ENCODE measurements at places on chromosomes 6 and 20.

- no peak for DNase-seq
- H3K27me3 ChIP-seq = peaks cover 14% of the 10 kb centered on the region
- no peak overlapping the region for H3K4me3 ChIP-seq
- peaks cover 7% of the 10 kb centered on the region for H3K4me1 ChIP-seq
- no peak overlapping the region for H3K27ac ChIP-seq
Measured at GRCh38 chr20:58485393-58485792, 29.8 kb downstream of the APCDD1L start.

DNA sequence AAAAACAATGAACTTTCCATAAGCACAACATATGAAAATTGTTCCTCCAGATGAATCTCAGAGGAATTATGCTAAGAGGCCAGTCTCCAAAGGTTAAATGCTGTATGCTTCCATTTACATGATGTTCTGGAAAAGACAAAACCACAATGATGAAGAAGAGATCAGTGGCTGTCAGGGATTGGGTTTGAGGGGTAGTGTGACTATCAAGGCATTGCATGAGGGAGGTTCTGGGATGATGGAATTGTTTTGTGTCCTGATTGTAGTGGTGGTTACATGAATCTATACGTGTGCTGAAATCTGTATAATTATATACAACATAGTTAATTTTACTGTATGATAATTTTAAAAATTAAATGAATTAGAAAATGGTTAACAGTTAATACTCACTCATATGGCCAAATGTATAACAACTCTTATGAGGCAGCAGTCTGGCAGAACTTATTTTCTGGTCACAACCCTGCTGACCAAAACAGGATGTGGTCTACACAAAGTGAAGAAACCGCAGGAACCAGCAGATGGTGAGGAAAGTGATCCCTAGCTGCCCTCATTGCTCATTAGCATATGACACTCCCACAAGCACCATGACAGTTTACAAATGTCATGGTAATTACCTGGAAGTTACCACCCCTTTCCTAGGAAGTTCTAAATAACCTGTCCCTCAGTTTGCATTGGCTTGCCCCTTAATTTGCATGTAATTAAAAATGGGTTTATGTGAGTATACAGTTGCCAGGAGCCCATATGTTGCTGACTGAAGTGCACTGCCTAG, 31.9 kb downstream of the NSFL1C start:
- H3K4me3 ChIP-seq = peak overlapping the region; percentile 41
- H3K27me3 ChIP-seq = no peaks in the 10 kb centered on the region
- peak overlapping the region; percentile 19 for H3K27ac ChIP-seq
- no peaks in the 10 kb centered on the region for H3K36me3 ChIP-seq

DNA sequence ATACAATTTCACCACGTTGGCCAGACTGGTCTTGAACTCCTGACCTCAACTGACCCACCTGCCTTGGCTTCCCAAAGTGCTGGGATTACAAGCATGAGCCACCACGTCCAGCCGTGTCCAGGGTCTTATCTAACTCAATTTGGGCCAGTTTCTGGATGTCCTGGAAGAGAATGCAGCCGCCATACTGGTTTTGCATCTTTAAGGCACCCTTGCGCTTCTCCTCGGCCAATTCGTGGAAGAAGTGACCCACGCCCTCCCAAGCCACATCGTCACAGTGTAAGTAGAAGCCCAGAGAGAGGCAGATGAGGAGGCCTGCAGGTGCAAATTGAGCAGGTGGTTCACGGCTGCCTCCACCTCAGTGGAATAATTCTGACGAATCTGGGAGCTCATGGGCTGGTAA, 3.7 kb upstream of the ZNF335 start:
- H3K4me1 ChIP-seq = peaks cover 8% of the 10 kb centered on the region
- no peak for DNase-seq
- no peak overlapping the region for H3K27ac ChIP-seq
- H3K27me3 ChIP-seq = no peaks in the 10 kb centered on the region
- no peaks in the 10 kb centered on the region for H3K36me3 ChIP-seq

DNA sequence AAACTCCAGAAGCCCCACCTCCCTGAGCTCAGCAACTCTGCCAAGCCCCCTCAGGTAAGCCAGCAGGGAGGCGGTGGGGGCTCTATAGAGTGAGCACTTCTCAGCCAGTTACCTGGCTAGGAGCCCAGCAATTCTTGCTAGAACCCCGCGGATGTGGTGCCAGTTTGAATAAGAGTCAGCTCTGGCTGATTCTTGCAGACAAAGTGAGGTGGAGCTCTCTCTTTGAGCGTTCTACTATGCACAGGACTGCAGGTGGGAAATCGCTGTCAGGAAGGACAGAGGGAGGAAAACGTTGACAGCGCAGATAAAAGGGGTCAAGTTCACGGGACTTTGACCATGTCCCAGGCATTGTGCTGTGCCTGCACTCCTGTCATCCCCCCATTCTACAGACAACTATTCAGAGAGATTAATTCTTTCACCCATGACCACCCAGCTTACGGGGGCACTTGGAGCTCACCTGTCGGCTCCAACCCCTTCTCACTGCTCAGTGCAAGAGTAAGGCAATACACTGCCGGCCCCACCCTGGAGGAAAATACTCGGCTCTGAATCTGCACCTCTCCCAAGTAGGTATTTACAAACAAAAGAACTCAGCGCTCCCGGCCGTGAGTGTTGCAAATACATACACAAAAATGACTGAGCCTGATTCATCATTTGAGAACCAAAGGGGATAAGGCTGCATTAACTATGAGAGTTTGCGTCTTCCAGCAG, 92.9 kb downstream of the ANKRD60 start:
- no peaks in the 10 kb centered on the region for H3K36me3 ChIP-seq
- peaks cover 17% of the 10 kb centered on the region for H3K4me1 ChIP-seq
- no peak overlapping the region for H3K4me3 ChIP-seq
- DNase-seq = no peak

- no peak overlapping the region for H3K4me3 ChIP-seq
- DNase-seq = no peak
- H3K4me1 ChIP-seq = peaks cover 5% of the 10 kb centered on the region
- no peak overlapping the region for H3K27ac ChIP-seq
- H3K36me3 ChIP-seq = no peaks in the 10 kb centered on the region
- H3K27me3 ChIP-seq = peaks cover 30% of the 10 kb centered on the region
Measured at GRCh38 chr20:36313926-36314325, 7.8 kb downstream of the DLGAP4 start.

- H3K4me3 ChIP-seq = no peak overlapping the region
- no peaks in the 10 kb centered on the region for H3K36me3 ChIP-seq
- H3K4me1 ChIP-seq = no peaks in the 10 kb centered on the region
- H3K27me3 ChIP-seq = no peaks in the 10 kb centered on the region
Measured at GRCh38 chr6:23180504-23181293, 611.3 kb downstream of the HDGFL1 start.

DNA sequence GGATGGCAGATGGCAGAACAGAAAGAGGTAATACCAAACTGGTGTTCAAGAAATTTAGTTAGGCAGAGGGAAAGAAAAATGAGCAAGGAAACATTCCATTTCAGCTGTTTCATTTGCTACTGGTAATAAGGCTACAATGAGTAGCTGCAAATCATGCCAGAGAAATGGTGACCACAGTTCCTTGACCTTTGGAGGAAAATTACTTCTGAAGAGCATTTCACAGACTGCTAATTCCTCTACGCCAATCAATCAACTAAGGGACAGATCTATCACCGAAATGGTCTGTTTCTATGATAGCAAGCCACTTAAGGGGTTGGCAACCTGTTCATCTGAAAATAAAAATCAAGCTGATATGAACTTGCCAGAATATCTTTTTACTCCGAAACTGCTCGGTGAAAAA, 119.5 kb downstream of the PTPRK start:
- peaks cover 9% of the 10 kb centered on the region for H3K36me3 ChIP-seq
- no peak overlapping the region for H3K4me3 ChIP-seq
- H3K27ac ChIP-seq = no peak overlapping the region

- H3K36me3 ChIP-seq = no peaks in the 10 kb centered on the region
- DNase-seq = no peak
- H3K4me1 ChIP-seq = peaks cover 7% of the 10 kb centered on the region
- peaks cover 8% of the 10 kb centered on the region for H3K27me3 ChIP-seq
- H3K27ac ChIP-seq = no peak overlapping the region
Measured at GRCh38 chr20:35991142-35991771, 22.9 kb downstream of the CNBD2 start.

- DNase-seq = no peak
- H3K36me3 ChIP-seq = peaks cover 13% of the 10 kb centered on the region
- H3K27ac ChIP-seq = peak overlapping the region; percentile 75
- peaks cover 32% of the 10 kb centered on the region for H3K4me1 ChIP-seq
- H3K27me3 ChIP-seq = no peaks in the 10 kb centered on the region
Measured at GRCh38 chr6:127765949-127766348, 134.9 kb downstream of the THEMIS start.

GRCh38 chr6:35942355-35942754, 21.5 kb upstream of the SRPK1 start:
- no peak overlapping the region for H3K27ac ChIP-seq
- H3K4me3 ChIP-seq = no peak overlapping the region
- H3K27me3 ChIP-seq = peaks cover 18% of the 10 kb centered on the region
- no peaks in the 10 kb centered on the region for H3K36me3 ChIP-seq

- no peak overlapping the region for H3K4me3 ChIP-seq
- no peaks in the 10 kb centered on the region for H3K36me3 ChIP-seq
- no peaks in the 10 kb centered on the region for H3K4me1 ChIP-seq
- no peak overlapping the region for H3K27ac ChIP-seq
- DNase-seq = no peak
- H3K27me3 ChIP-seq = no peaks in the 10 kb centered on the region
Measured at GRCh38 chr6:91782802-91783201, 1195.9 kb upstream of the MAP3K7 start.

GRCh38 chr6:93416571-93417420, 2.6 kb downstream of the EPHA7 start:
- peaks cover 23% of the 10 kb centered on the region for H3K4me1 ChIP-seq
- H3K36me3 ChIP-seq = no peaks in the 10 kb centered on the region
- DNase-seq = no peak
- H3K27ac ChIP-seq = no peak overlapping the region

GRCh38 chr20:10758446-10758845, 84.6 kb upstream of the JAG1 start:
- H3K4me1 ChIP-seq = no peaks in the 10 kb centered on the region
- no peak overlapping the region for H3K4me3 ChIP-seq
- DNase-seq = no peak
- H3K27me3 ChIP-seq = peaks cover 3% of the 10 kb centered on the region

DNA sequence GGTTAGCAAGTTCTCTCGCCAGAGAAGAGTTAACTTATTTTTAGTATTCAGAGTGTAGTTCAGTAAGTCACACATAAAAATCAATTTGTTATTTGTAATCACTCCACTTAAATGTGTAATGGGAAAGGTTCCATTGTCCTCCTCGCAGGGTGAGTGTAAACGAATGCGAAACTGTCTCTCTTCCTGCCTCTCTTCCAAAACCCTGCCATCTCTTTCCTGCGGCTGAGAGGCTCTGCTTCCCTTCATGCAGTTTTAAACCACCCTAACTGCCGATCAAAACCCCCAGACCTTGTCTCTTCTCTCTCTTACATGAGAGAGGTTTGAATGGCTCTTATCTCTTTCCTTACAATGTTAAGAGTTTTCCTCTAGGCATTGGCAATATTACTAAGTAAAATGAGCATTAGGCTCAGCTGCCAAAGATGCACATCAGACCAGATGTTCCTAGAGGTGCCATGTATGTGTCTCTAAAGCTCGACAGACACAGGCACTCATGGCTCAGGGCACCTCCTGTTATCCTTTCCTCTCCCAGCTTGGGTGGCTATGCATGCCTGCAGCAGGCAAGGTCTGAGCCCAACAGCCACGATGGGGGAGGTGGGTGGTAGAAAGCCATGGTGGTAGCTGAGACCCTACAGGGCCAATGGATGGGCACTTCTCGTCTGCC, 91.2 kb downstream of the JARID2 start:
- DNase-seq = no peak
- H3K27me3 ChIP-seq = no peaks in the 10 kb centered on the region
- peak overlapping the region; percentile 13 for H3K4me3 ChIP-seq
- H3K36me3 ChIP-seq = no peaks in the 10 kb centered on the region
- H3K4me1 ChIP-seq = peaks cover 92% of the 10 kb centered on the region

GRCh38 chr6:112187736-112188135, 66.6 kb downstream of the LAMA4 start:
- peaks cover 14% of the 10 kb centered on the region for H3K27me3 ChIP-seq
- H3K36me3 ChIP-seq = no peaks in the 10 kb centered on the region
- no peak overlapping the region for H3K4me3 ChIP-seq
- no peak overlapping the region for H3K27ac ChIP-seq

GRCh38 chr6:131683479-131683878, 17.7 kb downstream of the OR2A4 start:
- H3K36me3 ChIP-seq = peaks cover 2% of the 10 kb centered on the region
- no peak overlapping the region for H3K27ac ChIP-seq
- H3K4me1 ChIP-seq = no peaks in the 10 kb centered on the region

DNA sequence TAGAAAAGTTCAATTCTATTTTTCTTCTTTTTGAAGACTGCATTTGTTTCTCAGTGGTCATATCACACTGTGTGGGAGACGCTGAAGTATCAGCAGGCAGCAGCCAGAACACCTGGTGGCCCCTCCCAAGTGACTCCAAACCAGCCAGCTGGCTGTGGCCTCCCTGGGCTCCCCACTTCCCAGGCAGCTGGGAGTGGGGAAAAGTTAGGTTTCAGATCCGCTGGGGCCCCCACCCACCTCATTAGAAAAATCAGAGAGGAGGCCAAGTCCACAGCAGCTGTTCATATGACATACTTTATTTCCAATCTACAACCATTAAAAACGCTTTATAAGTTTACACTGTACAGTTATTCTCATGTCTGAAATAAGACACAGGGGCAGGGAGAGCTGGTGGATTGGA, 3.6 kb upstream of the DSN1 start:
- H3K36me3 ChIP-seq = no peaks in the 10 kb centered on the region
- DNase-seq = no peak
- peaks cover 26% of the 10 kb centered on the region for H3K4me1 ChIP-seq

DNA sequence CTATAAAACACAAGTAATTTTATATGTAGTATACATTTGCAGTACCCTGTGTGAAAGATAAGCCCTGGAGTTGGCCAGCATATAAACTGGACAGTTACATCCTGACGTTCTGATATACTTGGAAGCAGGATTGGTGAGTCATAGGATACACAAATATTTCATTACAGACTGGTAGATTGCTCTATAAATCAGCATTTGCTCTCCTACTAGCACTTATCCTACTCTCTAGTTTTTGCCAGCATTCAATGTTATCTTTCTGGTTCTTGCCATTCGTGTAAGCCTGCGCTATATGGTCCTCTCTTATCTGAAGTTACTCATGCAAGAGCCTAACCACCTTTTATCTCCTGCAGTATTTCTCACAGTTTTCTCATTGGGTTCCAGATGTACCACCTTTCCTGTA, 680.2 kb upstream of the MMS22L start:
- H3K36me3 ChIP-seq = no peaks in the 10 kb centered on the region
- no peaks in the 10 kb centered on the region for H3K27me3 ChIP-seq
- H3K27ac ChIP-seq = no peak overlapping the region
- no peak for DNase-seq
- no peak overlapping the region for H3K4me3 ChIP-seq

GRCh38 chr6:44430326-44430725, 42.8 kb downstream of the CDC5L start:
- H3K4me3 ChIP-seq = no peak overlapping the region
- no peaks in the 10 kb centered on the region for H3K27me3 ChIP-seq
- DNase-seq = no peak
- peaks cover 11% of the 10 kb centered on the region for H3K4me1 ChIP-seq
- H3K36me3 ChIP-seq = peaks cover 29% of the 10 kb centered on the region

DNA sequence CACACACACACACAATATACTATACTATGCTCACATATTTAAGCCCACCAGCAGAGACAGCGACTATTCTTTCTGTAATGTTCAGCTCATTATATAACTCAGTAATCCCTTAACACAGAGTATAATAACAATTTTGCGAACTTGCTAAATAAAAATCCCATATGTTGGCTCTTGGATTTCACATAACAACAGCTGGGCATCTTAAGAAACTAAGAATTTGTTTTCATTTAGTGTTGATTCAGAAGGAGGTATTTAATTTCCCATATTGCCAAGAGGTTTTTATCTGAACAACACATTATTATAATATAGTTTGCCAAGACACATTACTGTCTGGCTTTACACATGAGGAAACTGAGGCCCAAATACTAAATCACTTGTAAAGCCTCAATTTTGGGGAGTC, 7.4 kb downstream of the ECT2L start:
- DNase-seq = no peak
- H3K36me3 ChIP-seq = no peaks in the 10 kb centered on the region
- H3K4me3 ChIP-seq = no peak overlapping the region

All from naive thymus-derived CD8-positive, alpha-beta T cell (primary cell).